Inflammatory macrophage (primary cell): ENCODE measurements at places on chromosomes 2 and 18.
A peak's percentile ranks its signal among the peaks of the same experiment; 100 is the strongest.

GRCh38 chr2:1169291-1169949 lies 218.8 kb downstream of the SNTG2 start:
- no peak for DNase-seq

DNA sequence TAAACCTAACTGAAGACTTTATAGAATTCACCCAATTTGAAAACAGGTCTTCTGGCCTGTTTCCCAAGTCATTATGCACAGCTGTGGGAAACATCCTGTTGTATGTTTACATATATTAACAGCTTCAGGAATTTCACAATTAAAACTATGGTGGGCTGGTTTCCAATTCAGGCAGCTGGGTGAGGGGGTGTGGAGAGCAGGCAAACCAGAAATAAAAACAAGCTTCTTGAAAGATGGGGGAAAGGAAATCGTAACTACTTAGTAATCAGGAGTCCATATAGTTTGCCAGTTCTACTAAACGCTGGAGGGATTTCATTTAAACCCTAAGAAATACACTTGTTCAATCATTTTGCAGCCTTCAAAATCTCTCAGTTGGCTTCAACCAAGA lies 22.8 kb downstream of the ATP8B1 start:
- peak; percentile 28 for DNase-seq

DNA sequence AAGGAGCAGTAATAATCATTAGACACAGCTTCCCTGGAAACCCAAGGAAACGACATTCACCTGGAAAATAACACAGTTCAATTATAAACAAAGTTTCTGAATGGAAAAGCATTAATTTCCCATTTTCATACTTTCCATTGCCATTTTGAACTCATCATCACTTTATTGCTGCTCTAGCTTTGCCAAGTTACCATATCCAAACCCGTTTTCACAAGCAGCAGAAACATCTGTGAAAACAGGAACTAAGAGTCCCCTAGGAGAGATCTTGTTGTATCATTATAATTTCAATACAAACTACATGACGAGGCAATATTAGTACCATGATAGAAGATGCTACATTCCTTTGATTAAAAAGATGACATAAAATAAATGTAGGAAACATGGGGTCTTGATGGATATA lies 597.0 kb upstream of the NRXN1 start:
- DNase-seq, result no peak

DNA sequence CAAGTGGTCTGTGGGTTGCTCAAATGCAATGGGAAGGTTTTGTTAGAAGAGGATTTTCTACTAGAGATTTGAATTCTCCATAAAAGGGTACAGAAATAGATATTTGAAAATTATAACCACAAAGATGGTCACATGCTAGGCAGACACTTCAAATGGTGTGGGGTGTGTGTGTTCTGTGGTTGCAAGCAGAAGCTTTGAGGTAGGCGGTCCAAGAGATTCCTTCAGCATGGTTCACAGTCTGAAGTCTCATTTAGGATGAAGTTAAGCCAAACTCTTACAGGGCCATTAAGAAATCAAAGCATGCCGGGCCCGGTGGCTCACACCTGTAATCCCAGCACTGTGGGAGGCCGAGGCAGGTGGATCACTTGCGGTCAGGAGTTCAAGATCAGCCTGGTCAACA lies 38.3 kb upstream of the RMDN2 start:
- DNase-seq, result no peak
